ENCODE measurements at places on chromosomes 12 and 14.

DNA sequence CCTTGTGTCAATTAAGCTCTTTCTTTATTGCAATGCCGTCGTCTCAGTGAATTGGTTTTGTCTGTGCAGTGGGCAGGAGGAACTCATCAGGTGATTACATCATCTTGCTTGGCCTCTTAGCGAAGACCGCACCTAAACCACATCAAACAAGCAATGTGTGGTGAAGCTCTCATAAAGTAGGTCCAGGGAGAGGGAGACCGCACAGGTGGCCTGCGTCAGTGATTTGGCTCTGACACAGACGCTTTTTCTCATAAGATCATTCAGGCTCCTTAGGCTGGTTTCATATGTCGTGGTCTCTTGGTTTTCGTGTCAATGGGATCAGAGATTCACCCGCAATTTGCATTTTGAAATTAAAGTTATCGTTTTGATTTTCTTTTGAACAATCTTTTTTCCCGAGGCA is 6.7 kb upstream of the TESC start:
- DNase-seq: no peak

GRCh38 chr12:116381240-116381743 is 103.8 kb upstream of the MED13L start:
- no peak for DNase-seq

DNA sequence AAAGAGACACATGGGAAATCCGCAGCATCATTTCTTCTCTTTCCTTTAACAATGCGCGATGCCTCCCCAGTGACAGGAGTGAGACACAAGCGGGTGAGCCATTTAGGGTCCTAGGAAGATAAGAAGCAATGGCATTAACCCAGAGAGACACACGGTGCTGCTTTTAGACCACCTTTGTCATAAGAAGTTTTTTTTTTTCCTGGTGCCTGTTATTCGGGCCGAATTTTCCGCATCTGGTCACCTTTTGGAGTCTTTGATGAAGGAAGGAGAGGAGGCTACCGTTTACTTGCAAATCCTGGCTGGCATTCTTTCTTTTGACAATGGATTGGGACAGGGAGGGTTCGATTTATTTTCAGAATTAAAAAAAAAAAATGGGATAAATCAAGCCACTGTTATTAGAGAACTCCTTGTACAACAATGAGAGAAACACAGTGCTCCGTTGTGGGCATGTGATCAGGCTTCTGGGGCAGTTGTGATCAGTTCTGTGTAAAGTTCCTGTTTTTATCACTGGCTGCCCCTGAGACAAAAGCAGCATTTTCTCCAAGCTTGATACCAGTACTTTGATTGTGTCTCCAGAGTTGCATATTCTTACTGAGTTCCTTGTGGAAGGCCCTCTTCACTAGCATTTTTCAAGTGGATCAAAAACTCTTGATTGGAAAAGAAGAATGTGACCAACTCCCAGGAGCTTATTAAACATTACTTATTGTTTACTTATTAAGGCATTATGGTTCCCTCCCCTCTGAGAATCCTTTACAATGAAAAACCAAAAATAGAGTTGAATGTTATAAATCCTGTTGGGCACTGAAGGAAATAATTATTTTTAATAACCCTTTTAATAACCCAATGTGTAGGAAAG is 1.1 kb downstream of the DIP2B start:
- DNase-seq: no peak

- no peak for DNase-seq
Observed at GRCh38 chr14:22492622-22493542, 96.1 kb downstream of the DAD1 start.

GRCh38 chr12:133129368-133130037 is 571 bp downstream of the ZNF891 start:
- DNase-seq: no peak

All from stimulated activated naive B cell treated with anti-CD40 and anti-IgM and Interleukin-4, amounts not matched to agents 10 μg/mL and 1 μg/mL and 100 μg/mL, for 72 hours (primary cell).